ENCODE measurements at places on chromosomes 7 and 10.
A peak's percentile ranks its signal among the peaks of the same experiment; 100 is the strongest.

GRCh38 chr7:157007470-157008066, 2.9 kb downstream of the MNX1 start:
- no peak for DNase-seq

DNA sequence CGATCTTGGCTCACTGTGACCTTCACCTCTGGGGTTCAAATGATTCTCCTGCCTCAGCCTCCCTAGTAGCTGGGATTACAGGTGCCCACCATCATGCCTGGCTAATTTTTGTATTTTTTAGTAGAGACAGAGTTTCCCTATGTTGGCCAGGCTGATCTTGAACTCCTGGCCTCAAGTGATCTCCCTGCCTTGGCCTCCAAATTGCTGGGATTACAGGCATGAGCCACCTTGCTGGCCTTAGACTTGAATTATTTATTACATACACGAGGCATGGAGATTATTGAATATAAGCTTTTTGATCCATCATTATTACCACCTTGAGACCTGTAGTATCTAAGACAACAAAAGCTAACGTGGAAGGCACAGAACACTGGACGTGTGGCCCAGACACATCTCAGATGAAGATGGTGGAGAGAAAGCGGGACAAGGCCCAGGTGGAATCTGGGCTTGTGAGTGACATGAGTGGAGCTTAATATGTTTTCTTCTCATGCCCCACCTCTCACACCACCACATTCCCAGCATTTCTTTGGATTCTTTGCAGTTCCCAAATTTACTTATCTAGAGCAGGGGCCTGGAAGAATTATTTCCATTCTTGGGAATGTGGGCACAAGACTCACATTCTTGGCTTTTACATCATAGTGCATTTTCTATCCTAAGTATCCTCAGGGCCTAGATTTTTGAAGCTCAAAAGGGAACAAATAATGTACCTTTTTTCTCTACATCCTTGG, 76.6 kb downstream of the SUGCT start:
- DNase-seq: no peak

DNA sequence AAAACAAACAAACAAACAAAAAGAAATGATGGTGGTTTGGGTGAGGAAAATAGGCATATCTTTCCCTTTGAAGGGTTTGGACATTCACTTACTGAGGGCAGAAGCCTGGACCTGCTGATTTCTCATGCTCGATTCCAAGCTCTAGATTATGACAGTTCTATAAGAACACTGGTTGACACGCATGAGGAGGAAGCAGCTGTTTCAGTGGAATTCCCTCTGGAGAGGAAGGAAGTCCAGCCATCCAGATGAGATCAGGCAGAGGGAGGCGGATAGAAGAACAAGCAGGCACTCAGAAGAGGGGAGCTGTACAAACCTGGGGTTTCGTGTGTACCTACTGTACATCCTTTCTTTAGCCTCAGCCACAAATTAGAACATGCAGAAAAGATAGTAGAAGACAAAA, 691.9 kb downstream of the INHBA start:
- no peak for DNase-seq

DNA sequence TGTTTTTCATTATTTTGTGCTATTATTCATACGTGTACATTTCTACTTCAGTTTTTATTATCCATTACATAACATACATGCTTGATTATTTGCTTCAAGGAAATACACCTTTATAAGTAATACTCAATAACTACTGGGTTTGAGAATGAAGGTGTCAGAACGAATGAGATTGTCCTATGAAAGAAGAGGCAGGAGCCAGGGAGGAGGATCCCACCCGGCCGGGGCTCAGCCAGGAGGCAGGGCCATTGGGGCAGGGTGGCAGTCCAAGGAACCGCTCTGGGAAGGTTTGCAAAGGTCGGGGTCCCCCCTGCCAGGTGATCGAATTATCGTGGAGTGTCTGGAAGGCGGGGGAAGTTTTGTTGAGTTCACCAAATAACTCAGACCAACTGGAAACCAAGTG, 9.1 kb downstream of the TRIM56 start:
- no peak for DNase-seq

GRCh38 chr10:46273506-46274477, 13.0 kb upstream of the ANTXRL start:
- no peak for DNase-seq

GRCh38 chr10:56383806-56384205, 22.7 kb upstream of the ZWINT start:
- no peak for DNase-seq

GRCh38 chr10:129279446-129280154, 187.4 kb upstream of the MGMT start:
- DNase-seq: no peak

DNA sequence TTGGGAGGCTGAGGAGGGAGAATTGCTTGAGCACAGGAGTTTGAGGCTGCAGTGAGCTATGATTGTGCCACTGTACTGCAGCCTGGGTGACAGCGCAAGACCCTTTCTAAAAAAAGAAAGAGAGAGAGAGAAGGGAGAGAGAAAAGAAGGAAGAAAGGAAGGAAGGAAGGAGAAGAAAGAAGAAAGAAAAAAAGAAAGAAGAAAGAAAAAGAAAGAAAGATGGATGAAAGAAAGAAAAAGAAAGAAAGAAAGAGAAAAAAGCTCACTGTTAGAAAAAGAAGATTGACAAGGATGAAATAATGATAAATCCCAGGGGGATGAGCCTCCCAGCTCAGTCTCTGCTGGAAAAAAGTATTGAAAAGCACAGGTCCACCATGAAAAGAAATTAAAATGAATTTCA, 22.8 kb upstream of the CARD11 start:
- DNase-seq: no peak

- DNase-seq: no peak
These were observed 7.1 kb upstream of the ZNF282 start for GRCh38 chr7:149188213-149188612.

GRCh38 chr7:17144322-17144721, 154.1 kb upstream of the AHR start:
- DNase-seq: peak; percentile 38

All from activated T-helper 1 cell treated with anti-CD3 and anti-CD28 coated beads, Interleukin-2, amount 50 U/mL, for 16 hours (primary cell).